ENCODE measurements at places on chromosomes 3 and 15. TPM values are rescaled to one million over a fixed set of nuclear protein-coding genes. Genes with fewer than 3 reads are reported as not detected.
A peak's percentile ranks its signal among the peaks of the same experiment; 100 is the strongest.

DNA sequence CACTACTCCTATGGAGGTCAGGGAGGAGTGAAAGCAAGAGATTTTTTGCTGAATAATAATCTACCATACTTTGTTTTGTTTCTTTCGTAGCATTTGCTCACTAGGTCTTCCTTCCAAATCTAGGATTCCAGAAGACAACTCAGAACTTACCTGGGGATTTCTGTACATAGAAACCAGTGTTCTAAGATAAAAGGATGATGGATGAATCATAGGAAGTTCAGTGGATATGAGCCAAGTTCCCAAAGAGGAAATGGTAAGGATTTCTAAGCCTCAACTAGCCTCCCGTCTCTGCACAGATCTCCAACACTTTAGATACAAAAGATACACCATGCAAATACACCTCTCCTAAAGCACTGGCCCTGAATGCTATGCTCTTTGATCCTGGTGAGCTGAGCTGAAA, 283.9 kb downstream of the TAFA4 start:
- H3K36me3 ChIP-seq: no peaks in the 10 kb centered on the region
- no peaks in the 10 kb centered on the region for H3K27me3 ChIP-seq
- no peak for DNase-seq
- no peak overlapping the region for H3K27ac ChIP-seq

The UPK1B gene
- not detected for polyA plus RNA-seq

DNA sequence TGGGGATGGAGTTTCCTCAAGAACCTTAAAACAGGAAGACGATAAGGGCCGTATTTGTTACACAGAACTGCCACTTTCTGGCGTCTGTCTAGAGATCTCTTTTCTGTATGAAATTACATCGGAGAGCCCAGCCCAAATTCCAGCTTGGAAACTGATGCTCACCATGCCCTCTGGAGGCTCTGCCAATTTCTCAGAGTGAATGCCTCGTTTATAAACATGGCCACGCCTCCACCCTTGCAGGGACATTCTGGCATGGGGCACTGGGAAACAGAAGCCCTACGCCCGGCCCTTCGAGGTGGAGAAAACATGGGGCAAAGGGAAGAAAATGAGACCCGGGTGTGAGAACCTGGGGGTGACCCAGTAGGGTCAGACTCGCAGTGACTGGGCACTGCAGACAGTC, 53.4 kb upstream of the SEC13 start:
- H3K36me3 ChIP-seq: no peaks in the 10 kb centered on the region
- no peak for DNase-seq
- no peak overlapping the region for H3K4me3 ChIP-seq
- peaks cover 8% of the 10 kb centered on the region for H3K4me1 ChIP-seq

- DNase-seq: peak; percentile 33
- no peaks in the 10 kb centered on the region for H3K4me1 ChIP-seq
- H3K27me3 ChIP-seq: no peaks in the 10 kb centered on the region
These were observed 10.4 kb downstream of the SLITRK3 start for GRCh38 chr3:165185707-165186327.

DNA sequence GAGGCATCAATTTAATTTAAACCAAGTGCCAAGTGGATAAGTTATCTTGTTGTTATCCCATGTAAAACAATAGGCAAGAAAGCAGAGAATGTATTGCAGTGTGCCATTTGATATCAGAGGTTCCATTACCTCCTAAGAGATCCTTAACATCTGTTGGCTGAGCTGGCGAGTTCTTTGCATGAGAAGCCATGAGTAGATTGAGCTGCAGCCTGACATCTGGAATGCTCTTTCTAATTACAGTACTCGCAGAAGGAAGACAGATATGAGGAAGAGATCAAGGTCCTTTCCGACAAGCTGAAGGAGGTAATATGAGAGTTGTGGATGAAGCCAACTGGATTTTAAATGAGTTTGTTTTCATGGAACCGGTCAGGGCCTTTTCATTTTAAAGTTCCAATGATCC, 19.4 kb downstream of the TPM1 start:
- no peaks in the 10 kb centered on the region for H3K4me1 ChIP-seq
- no peaks in the 10 kb centered on the region for H3K27me3 ChIP-seq
- H3K27ac ChIP-seq: no peak overlapping the region
- no peak overlapping the region for H3K4me3 ChIP-seq
- H3K36me3 ChIP-seq: no peaks in the 10 kb centered on the region

GRCh38 chr3:128503751-128504532, 10.9 kb upstream of the GATA2 start:
- no peak for DNase-seq
- no peaks in the 10 kb centered on the region for H3K4me1 ChIP-seq
- no peak overlapping the region for H3K4me3 ChIP-seq
- H3K27me3 ChIP-seq: peaks cover 5% of the 10 kb centered on the region
- H3K36me3 ChIP-seq: no peaks in the 10 kb centered on the region
- H3K27ac ChIP-seq: no peak overlapping the region

The ESYT3 gene
- not detected for polyA plus RNA-seq

DNA sequence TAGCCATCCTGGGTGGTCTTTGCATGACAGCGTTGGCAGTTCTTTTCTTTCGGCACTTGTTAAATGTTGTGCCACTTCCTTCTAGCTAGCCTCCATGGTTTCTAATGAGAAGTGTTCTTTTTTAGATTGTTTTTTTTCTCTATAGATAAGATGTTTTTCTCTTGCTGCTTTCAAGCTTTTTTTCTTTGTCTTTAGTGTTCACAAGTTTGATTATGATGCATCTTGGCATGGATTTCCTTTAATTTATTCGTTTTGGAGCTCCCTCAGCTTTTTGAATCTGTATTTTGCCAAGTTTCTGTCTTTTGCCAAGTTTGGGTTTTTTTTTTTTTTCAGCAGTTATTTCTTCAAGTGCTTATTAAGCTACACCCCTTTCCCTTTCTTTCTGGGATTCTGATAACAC, 53.1 kb downstream of the TM2D3 start:
- no peaks in the 10 kb centered on the region for H3K36me3 ChIP-seq
- H3K4me3 ChIP-seq: no peak overlapping the region
- H3K4me1 ChIP-seq: no peaks in the 10 kb centered on the region
- no peak overlapping the region for H3K27ac ChIP-seq
- peaks cover 20% of the 10 kb centered on the region for H3K27me3 ChIP-seq

The GPR149 gene
- not detected for polyA plus RNA-seq

DNA sequence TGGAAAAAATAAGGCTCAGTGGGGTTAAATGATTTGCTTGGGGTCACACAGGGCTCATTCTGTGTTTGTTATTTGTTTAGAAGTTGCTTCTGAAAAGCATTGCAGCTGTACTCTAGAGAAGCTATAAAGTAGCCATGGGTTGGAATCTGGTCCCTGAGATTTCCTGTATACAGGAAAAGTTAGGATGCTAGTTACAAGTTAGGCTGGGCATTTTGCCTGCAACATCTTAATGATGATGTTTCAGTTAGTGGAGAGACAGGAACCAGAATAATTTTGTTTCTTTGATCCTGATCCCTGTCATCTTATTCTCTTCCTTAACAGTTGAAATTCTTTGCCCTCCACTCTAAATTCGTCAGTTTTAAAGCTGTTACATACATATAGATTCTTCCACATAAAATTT, 445.3 kb downstream of the OTOL1 start:
- no peak for DNase-seq
- no peaks in the 10 kb centered on the region for H3K27me3 ChIP-seq
- H3K36me3 ChIP-seq: no peaks in the 10 kb centered on the region
- no peaks in the 10 kb centered on the region for H3K4me1 ChIP-seq
- H3K4me3 ChIP-seq: no peak overlapping the region

The APOD gene
- not detected for polyA plus RNA-seq

DNA sequence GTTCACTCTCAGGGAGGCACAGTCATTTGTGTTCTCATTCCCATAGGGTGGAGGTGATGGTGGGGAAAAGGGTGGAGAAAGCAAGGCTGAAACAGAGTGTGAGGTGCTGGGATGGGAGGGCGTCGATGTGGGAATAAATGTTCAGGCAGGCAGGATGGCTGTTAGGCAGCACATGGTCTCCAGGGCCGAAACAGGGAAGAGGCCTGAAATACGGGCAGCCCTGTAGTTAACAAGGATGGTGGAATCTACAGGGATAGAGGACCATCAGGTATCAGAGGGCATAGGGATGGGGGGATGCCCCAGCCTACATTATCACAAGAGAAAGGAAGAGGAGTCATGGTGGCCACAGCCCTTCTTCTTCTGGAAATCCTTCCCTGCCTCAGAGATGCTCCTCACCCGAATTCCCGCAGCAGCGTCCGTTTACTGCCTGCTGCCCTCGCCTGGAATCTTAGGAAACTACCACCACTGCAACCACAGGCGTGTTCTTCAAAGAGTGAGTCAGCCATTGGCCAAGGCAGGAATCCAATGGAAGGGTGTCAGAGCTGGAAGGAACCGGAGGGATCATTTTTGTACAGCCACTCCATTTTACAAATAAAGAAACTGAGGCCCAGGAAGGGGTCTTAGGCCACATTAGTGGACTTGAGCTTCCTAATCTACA, 49.7 kb upstream of the POMGNT2 start:
- DNase-seq: no peak
- H3K4me1 ChIP-seq: no peaks in the 10 kb centered on the region
- no peaks in the 10 kb centered on the region for H3K27me3 ChIP-seq
- no peak overlapping the region for H3K27ac ChIP-seq

DNA sequence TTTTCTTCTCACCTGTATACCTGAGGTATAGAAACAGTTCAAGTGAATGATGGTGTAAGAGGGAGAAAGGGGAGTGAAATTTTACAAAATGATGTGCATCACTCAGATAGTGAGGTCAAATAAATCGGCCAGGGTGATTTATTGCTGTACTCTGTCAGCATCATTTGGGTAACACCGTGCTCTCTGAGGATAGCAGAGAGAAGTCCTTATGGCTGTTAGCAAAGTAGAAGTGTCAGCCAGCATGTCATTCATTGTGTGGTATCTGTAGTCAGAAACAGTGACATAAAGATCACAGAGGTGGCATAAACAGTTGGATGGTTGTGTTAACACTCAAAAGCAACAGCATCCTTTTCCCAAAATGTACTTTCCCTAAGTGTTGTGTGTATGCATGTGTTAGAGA, 53.4 kb downstream of the PSMD6 start:
- H3K36me3 ChIP-seq: no peaks in the 10 kb centered on the region
- DNase-seq: no peak
- peaks cover 20% of the 10 kb centered on the region for H3K4me1 ChIP-seq
- H3K4me3 ChIP-seq: no peak overlapping the region
- no peak overlapping the region for H3K27ac ChIP-seq
- H3K27me3 ChIP-seq: no peaks in the 10 kb centered on the region

- H3K4me3 ChIP-seq: no peak overlapping the region
- H3K27ac ChIP-seq: no peak overlapping the region
- H3K4me1 ChIP-seq: no peaks in the 10 kb centered on the region
- DNase-seq: no peak
- H3K36me3 ChIP-seq: no peaks in the 10 kb centered on the region
- no peaks in the 10 kb centered on the region for H3K27me3 ChIP-seq
These were observed 104.5 kb downstream of the IL20RB start for GRCh38 chr3:137062250-137062649.

DNA sequence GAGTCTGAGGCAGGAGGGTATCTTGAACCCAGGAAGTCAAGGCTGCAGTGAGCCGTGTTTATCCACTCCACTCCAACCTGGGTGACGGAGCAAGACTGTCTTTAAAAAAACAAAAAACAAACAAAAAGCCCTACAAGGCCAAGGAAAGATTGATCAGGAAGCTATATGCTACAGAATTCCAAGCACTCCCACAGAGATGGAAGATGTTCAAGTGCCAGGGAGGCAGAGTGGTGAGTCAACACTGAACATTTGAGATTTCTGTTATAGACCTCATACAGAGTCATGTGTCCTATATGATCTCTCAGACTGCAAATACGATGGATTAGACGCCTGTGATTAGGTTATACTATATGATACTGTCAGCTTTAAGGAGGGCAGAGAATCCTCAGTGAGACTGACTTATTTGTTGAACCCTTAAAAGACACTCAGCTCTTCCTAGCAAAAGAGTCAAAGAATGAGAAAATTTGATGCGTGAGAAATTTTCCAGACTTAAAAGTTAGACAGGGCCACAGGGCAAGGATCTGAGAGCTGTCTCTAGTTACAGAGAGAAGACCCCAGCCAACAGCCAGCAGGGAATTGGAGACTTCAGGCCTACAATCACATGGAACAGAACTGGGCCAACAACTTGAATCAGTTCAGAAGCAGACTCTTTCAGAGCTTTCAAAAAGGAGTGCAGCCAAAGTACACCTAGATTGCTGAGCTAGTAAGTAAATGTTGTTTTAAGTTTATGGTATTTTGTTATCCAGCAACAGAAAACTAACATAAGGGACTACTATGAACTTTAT, 107.6 kb downstream of the PIK3CB start:
- no peak overlapping the region for H3K4me3 ChIP-seq
- H3K36me3 ChIP-seq: no peaks in the 10 kb centered on the region
- H3K4me1 ChIP-seq: no peaks in the 10 kb centered on the region
- DNase-seq: no peak

The MUC13 gene
- not detected for polyA plus RNA-seq

The TGM4 gene
- not detected for polyA plus RNA-seq

GRCh38 chr15:32893421-32893820, 175.6 kb downstream of the GREM1 start:
- H3K27me3 ChIP-seq: no peaks in the 10 kb centered on the region
- peaks cover under 1% of the 10 kb centered on the region for H3K4me1 ChIP-seq
- no peak overlapping the region for H3K27ac ChIP-seq

All from B cell (primary cell).